ENCODE measurements at places on chromosomes 6 and 20. TPM values are rescaled to one million over a fixed set of nuclear protein-coding genes. Genes with fewer than 3 reads are reported as not detected.

DNA sequence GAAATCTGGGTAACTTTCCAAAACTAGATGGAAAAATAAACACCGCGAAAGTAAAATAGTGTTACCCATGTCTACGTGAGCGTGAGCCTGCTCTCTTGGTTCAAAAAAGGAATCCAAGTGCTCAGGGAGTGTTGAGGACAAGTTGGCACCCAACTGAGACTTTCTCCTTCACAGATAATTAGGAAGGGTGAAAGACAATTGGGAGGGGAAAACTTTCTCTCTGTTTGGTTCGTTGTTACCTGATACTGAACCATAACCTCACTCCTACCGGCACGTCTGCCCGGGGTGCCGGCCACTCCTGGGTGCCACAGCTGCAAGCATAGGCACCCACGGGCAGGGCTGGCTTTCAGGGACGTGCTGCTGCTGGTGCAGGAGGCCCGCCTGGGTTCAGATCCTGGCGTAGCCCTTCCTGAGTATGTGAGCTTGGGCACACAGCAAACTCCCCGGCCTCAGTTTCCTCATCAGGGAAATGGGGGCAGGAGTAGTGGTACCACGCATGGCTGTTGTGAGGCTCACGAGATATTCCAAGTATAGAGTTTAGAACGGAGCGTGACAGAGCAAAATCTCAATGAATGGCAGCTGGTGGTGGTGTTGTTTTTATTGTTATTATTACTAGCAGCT lies 38.2 kb upstream of the PMEPA1 start:
- DNase-seq = peak; percentile 39

DNA sequence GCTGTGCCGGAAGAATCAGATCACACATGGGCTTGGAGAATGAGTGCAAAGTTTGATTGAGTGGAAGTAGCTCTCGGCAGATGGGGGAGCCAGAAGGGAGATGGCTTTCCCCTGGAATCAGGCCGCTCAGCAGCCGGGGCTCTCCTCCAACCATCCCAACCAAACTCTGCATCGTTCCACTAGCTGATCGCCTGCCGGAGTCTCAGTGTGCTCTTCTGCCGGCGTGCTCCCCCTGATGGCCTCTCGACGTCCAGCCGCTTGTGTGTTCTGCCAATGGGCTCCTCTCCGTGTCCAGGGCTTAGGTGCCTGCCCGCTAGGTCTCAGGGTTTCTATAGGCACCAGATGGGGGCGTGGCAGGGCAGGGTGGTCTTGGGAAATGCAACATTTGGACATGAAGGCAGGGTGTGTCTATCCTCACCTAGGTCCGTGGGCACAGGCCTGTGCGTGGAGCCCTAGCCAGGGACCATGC lies 4.9 kb upstream of the BIRC7 start:
- DNase-seq = peak; percentile 56

DNA sequence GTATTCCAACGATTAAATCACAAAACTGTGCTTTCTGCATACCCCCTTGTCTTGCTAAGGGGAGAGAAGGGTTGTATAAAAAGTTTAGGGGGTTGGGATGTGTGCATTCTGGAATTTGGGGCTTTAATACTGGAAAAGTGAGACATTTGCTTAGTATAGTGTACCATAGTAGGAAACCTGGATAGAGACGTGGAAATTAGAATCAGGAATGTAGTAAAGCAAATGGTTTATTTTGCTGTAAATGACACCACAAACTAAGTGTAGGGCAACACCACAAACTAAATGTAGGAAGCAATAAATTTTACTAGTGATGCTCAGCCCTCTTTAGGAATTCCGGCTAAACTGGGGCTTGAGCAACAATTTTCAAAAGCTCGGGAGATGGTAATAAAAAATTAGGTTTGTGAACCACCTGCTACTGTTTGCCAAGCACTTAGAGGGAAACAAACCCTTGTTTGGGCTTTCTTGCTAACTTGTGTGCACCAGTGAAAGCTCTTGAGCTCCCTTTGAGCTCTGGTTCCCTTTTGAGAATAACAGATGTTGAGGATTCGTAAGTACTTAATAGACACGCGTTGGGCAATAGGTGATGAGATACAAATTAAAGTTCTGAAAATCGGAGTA lies 13.8 kb downstream of the BRD2 start:
- DNase-seq = no peak

OR2H2 gene
- not detected for polyA plus RNA-seq

DNA sequence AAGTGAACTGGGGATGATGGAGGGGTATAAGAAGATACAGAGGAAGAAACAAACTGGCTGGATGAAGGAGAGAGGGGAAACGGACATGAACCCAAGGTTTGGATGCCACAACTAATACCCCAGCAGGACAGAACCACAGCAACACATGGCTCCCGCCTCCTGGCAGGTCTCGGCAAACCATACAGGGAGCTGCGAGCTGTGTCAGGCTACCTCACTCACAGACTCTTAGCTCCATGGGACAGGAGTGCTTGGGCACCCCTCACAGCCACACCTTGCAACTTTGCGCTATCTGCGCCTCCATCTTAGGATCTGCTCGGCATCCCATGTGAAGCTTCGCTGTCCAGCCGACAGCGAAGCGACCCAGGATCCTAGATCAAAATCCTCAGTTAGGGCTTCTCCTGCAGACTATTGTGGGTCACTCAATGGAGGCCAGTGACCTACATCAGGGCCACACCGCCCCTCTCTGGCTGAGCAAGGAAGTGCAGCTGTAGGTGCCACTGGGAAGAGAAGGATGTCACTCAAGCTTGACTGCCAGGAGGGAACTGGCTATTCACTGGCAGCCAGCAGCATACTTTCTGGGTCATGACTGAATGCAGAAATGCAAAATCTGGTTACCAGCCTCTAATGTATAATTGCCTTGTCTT lies 174.4 kb upstream of the RIN2 start:
- DNase-seq = peak; percentile 64

- no peak for DNase-seq
Observed at GRCh38 chr20:59291740-59292383, 8.5 kb upstream of the EDN3 start.

DNA sequence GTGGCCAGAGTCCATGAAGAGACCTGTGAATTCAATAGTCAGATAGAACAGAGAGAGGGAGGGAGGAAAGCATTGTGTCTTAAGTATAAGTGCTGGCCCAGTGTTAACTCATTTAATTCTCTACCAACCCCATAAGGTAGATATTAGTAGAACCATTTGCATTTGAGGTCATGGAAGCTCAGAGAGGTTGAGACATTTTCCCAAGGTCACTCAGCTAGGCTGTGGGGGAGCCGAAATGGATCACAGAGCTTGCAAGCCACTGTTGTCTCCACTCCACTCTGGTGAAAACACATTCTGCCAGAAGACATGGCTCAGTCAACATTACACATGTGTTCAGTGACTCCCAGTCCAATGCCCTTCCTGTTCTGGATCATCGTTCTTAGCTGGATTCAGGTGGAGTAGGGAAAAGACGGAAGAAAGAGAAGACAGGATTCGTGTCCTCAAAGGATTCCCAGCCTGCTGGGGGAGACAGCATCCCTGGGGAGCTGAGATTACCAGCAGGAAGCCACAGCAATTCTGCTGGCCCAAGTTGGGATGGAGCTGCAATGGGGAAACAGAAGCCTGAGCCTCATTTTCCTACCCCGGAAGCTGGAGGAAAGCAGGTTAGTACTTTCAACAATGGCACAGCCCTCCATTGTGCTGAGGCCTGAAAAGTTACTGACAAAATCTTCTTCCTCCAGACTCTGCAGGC lies 27.0 kb upstream of the MDGA1 start:
- no peak for DNase-seq

OTOR gene
- polyA plus RNA-seq = not detected

PMEPA1 gene
- 152 TPM for polyA plus RNA-seq

GRCh38 chr6:167946007-167946406 lies 51.5 kb upstream of the KIF25 start:
- peak; percentile 17 for DNase-seq

DNA sequence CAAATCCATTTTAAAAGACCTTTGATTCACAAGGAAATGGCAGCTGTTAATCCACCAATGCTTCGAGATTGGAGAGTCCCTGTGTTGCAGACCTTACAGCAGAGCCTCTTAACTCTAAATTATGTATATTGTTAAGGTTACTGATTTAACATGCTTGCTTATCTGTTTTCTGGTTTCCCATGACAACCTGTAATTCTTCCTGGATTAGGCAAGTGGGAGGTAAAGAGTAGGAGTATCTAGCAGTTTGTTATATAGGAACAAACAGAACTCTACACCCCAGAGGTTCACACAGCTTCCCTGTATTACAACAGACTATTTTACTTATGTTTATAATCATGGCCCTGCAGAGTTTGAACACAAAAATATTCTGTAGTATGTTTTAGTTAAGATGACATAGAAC lies 39.5 kb downstream of the NKX2-4 start:
- DNase-seq = peak; percentile 14

C6orf132 gene
- 1.1 TPM for polyA plus RNA-seq

DNA sequence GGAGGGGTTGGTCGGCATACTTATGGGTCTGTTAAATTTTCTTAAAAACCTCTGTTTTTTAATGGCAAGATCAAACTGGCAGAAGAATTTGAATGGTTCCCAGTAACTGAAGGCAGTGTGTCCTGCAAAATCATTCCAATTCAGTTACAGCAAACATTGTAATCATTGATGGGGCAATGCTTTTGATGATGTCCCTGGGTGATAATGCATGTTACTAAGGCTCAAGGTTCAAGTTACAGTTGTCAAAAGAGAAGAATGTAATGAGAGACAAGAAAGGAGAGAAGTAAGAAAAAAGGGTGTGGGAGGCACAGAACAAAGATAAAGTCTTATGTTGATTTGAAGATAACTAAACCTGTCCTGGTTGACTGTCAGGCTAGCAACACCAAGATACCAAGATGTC lies 54.9 kb downstream of the CEP162 start:
- no peak for DNase-seq

DNA sequence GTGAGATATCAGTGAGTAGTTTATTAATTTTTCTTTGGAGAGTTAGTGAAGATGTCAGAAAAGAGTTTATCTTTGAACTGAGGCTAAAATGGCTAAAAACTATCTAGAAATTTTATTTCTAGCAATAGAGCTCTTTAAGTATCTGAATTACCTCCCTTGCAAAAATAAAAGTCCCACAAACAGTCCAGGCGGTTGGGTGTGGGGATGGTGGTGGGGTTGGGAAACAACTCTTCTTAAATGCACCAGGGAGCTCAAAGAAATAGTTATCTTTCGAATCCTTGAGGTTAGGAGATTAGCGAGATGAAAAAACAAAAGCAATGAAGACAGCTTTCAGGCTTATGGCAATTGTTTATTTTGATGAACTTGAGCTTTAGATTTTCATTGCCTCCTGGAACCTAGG lies 1299.1 kb upstream of the ADGRB3 start:
- no peak for DNase-seq

DNA sequence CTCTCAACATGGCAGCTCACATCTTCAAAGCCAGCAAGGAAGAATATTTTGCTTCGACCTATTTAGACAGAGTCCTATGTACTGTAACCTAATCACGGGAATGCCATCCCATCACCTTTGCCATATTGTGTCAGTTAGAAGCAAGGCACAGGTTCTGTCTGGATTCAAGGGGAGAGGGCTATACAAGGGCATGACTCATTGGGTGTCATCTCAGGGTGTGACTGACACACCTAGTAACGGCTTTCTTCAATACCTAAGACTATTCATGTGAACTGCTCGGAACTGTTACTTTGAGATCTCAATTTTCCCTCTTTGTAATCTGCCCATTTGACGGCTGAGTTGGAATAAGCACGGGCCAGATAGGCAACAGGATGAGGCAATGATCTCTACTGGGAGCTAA lies 135.6 kb upstream of the HDGFL1 start:
- DNase-seq = no peak
